T-helper 2 cell (primary cell): ENCODE measurements at places on chromosomes 11 and 22.

DNA sequence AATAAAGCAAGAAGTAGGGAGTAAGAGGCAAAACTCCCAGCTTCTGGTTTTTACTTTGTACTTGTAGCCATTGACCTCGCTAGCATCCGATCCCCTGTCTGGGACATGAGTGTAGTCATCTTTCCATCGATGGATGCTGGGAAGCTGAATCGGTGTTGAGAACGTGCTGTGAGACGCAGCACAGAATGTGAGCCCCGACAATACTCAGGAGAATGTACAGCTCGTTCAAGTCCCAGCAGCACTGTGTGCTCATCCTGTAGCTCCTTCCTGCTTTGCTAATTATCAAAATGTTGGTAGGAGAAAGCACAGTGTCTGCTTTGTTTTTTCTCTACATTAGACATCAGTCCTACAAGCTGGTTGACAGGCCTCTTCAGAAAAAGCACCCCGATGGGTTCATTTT lies 56.6 kb downstream of the JAM3 start:
- no peak for DNase-seq

GRCh38 chr22:37197451-37198257 lies 9.6 kb upstream of the C1QTNF6 start:
- DNase-seq, result no peak

DNA sequence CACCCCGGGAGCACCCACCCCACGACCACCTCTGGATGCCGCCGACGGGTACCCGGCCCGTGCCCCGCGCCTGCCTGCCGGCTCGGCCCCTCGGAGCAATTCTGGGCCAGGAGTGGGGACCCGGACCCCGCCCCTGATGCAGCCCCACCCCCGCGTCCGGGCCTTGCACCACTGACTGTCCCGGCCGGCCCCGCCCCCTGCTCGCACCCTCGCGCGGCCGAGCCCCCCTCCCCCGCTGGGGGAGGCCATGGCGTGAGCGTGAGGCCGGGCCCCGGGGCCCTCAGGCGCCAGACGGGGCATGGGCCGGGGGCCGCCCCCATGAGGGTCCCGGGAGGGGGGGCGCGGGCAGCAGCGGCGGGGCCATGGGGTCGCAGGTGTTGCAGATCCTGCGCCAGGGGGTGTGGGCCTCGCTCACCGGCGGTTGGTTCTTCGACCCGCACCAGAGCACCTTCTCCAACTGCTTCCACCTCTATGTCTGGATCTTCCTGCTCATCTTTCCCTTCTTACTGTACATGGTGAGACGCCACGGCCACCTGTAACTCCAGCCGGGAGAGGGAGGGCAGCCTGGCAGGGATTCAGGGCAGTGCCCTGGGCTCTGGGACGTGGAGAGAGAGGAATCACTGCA lies 486 bp downstream of the PCNX3 start:
- DNase-seq, result no peak

GRCh38 chr11:134691295-134691873 lies 279.3 kb upstream of the B3GAT1 start:
- DNase-seq, result no peak

GRCh38 chr11:126476266-126476924 lies 120.9 kb downstream of the ST3GAL4 start:
- no peak for DNase-seq

- DNase-seq, result peak; percentile 83
Observed at GRCh38 chr11:5624489-5625279, at the start of gene TRIM34. Gene TRIM34, plus strand, starts transcription at chr11:5625001. Its CDS starts 7,331 bp downstream, at chr11:5632332.

DNA sequence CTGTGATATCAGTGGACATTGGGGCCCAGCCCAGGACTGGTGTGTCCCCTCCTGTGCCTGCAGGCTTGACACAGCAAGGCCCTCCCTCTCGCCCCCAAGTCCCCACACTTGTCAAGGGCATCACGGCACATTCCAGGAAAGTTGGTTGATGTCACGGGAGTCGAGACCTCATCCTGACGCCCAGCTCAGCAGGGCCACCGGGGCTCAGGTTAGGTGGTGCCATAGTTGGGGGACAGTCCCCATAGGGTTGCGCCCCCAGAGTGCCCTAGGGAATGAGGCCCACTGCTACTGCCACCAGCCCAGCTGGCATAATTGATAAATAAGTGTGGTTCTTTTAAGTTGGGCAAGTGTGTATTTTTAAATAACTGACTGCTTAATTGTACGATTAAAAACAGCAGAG lies 28.3 kb upstream of the GRAMD4 start:
- DNase-seq, result no peak

GRCh38 chr11:125273519-125274000 lies 109.0 kb downstream of the PKNOX2 start:
- no peak for DNase-seq

DNA sequence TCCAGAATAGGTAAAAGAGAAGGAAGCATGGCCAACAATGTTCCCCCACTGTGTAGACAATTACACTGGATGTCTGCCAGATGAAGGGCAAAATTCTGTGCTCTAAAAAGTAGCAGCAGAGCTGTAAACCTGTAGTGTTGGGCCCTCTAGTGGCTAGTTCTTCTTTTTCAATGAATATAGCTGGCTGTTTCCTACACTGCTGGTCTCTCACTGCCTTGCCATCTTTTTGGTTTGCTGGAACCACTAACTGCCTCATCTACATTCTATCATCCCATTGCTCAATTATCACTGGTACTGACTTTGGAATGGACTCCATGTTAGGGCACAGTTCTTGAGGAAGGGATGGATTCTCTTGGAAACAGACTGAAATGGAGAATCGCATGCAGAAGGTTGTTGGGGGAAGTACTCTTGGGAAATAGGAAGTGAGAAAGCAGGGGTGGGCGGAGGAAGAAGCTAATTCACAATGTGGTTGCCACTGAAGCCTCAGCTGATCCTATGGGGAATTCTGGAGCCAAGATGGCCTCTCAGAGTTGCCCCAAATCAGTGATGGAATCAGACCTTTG lies 17.9 kb downstream of the KCNE3 start:
- DNase-seq, result peak; percentile 8

GRCh38 chr11:36455658-36456111 lies 54.4 kb downstream of the TRAF6 start:
- DNase-seq, result no peak

DNA sequence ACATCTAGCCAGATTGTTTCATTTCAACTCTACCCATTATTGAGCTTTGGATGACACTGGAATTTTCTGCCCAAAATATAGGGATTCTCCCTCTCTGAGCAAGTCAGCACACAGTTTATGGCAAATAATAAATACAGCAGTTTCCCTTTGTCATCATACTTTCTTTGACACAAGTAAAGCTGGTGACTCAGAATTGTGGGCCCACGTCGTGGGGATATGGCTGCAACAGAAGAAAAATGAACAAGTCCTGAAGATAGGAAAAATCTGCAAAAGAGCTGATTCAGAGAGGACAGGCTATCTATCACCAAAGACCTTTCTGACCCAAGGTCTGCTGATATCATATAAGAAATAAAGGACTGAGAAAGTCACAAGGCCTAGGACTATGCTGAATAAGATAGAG lies 236.3 kb upstream of the ZC3H12C start:
- DNase-seq, result no peak

- no peak for DNase-seq
Observed at GRCh38 chr11:2812371-2812991, 73.1 kb downstream of the CDKN1C start.

- DNase-seq, result no peak
Observed at GRCh38 chr22:17890892-17891291, 116.6 kb upstream of the BID start.

GRCh38 chr11:76408171-76408965 lies 27.2 kb downstream of the GVQW3 start:
- no peak for DNase-seq

- DNase-seq, result no peak
Observed at GRCh38 chr11:19929147-19929546, 216.5 kb downstream of the NAV2 start.

DNA sequence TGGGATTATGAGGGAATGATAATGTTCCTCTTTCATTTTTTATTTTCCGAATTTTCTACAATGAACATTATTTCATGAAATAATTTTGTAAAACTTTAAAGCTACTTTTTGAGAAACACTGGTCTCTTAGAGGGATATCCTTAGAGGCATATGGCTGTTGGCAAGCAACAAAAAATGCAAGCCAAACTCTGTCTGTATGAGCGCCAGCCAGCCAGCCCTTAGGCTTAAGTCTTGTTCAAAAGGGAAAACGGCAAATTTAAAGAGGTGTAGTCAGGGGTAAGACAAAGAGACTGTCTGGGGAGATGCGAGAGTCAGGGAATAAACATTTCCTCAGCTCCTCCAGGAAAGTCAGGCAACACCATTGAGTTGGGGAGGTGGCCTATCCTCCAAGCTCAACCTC lies 22.5 kb downstream of the ASCC2 start:
- DNase-seq, result no peak

- no peak for DNase-seq
Observed at GRCh38 chr11:135074397-135074998, 662.5 kb upstream of the B3GAT1 start.

- no peak for DNase-seq
Observed at GRCh38 chr11:56783448-56784041, 35.0 kb upstream of the OR9G4 start.

DNA sequence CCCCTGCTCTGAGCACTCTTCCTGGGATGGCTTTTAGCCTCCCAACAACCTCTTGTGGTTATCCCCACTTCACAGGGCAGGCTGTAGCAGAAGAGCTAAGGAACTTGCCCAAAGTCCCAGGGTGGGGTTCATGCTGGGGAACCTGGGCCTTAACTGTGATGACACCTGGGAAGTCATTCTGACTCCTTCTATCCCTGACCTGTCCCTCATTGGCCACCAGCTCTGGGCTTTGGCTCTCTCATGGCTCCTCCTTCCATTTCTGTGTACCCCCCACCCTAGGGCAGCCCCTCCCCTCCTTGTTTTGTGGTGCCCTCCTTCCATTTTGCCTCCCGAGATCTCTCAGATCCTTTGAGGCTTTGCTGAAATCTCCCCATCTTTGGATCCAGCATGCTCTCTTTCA lies 2.7 kb downstream of the PPM1F start:
- no peak for DNase-seq

DNA sequence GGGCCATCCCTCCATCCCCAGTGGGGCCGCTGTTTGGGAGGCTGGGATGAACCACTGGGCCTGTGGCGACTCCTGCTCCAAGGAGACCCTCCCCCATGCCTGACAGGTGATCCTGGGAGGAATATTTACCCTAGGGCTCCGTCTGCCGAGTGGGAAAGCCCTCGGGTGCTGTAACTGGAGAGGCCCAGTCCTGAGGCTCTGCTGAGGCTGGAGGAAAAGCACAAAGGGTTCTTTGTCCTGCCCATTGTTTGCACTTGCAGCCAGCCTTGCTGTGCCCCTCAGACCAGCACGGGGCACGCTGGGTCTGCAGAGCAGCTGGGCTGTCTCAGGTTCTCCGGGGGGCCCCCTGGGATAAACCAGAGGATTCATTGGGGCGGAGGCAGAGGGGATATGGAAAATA lies 321.1 kb downstream of the MN1 start:
- DNase-seq, result no peak

GRCh38 chr11:46537121-46537520 lies 56.7 kb downstream of the AMBRA1 start:
- DNase-seq, result no peak

DNA sequence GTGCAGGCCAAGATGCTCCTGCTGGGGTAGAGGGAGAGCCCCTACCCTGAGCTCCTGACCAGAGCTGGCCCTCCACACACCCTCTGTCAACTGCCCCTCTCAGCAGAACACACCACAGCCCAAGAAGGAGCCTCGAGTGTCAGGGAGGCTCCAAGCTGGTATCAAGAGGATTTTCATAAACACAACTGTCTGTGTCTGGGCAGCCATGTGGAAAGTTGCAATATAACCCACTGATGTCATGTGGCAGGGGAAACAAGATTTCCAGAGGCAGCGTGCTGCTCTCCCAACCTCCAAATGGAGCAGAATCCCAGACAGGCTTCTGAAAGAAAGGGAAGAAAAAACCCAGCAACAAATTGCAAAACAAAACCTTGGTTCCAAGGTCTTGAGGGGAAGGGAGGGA lies 569.9 kb downstream of the BUD13 start:
- no peak for DNase-seq

GRCh38 chr11:131612533-131612932 lies 242.1 kb downstream of the NTM start:
- DNase-seq, result no peak

- no peak for DNase-seq
Observed at GRCh38 chr11:9222654-9223053, 42.5 kb downstream of the DENND5A start.

DNA sequence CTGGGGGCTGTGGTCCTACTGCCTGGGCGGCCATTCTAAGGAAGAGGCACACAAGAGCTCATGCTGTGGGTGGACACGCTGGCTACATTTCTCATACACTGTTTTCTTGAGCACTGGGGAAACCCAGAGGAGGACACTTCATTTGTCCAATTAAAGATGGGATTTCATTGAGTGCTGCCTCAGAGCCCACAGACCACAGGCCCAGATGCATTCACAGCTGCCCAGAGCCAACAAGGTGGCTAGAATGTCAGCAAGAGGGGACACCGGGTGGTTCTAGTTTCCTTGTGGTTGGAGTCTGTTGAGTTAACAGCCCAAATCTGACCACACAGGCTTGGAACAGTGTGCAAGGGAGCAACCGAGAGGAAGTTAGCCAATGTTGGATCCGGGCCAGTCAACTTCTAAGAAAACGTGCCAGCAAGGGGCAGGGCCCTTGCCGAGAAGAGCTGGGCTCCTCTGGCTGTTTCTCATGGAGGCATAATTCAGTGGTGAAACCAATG lies 35.0 kb upstream of the SORL1 start:
- DNase-seq, result peak; percentile 13

DNA sequence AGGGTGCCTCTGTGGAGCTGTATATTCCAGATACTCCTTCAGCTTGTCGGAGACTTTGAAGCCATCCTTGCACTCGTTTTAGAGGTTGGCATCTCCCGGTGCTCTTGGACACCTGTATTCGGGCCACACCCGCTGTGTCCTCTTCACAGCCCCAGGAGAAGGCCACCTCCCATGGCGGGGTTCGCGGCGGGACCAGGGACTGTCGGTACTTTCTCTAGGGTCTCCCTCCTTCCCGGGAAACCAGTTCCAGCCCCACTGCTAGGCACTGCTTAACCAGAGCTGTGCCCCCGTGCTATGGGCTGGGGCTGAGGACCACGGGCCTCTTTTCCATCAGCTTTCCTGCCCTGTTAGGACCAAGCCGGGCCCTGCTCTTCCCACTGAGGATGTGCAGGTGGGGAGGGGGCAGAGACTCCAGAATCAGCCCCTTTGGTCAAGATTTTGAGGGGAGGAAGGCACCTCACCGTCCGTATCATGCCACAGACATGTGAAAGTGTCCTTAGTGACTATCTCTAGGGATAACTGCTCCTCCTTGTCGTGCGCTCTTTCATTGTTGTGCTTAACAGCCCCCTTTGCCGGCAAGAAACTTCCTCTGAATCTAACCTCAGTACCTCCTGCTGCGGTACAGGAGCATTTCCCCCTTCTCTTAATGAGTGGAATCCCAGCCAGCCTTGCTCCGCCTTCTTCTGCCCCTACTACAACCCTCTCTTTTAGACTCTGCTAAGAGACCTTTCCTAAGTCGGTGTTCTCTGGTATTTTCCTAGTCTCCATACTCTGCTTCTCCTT lies 1.2 kb upstream of the B3GAT1 start:
- no peak for DNase-seq

- DNase-seq, result no peak
Observed at GRCh38 chr22:32961497-32961896, 96.7 kb downstream of the SYN3 start.

GRCh38 chr11:2472428-2473186 lies 27.8 kb downstream of the KCNQ1 start:
- no peak for DNase-seq

- DNase-seq, result no peak
Observed at GRCh38 chr11:32790916-32791315, 3.5 kb downstream of the CCDC73 start.
